Upper lobe of right lung (tissue), 1 donor: ENCODE measurements at places on chromosomes 13 and 19.

DNA sequence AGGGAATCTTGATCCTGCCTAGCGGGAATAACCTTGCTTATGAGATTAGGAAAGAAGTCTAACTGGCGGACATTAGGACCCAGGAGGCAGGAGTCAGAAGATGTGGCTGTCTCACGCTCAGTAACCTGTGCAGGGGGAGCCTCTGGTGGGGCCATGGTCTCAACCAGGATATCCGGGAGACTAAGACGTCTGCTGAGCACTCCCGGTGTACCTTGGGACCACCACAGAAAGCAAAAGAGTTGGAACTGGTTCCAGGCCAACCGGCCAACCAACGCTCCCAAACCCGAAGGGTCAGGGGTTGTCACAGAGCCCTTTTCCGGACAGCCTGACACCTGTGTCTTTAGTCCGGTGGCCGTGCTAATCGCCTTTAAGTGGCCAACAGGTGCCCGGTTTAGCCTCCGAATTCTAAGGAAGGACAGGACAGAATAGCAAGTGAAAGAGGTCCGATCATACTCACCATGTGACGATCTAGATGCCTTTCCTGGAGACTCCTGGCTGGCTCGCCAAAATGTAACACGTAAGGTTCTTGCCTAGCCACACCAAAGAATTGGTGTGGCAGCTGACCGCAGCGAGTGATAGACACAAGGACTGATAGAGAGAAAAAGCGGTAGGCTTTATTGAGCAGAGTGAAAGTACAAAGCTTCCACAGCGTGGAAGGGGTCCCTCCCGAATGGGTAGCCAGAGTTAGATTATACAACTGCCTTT, 103.9 kb upstream of the DIAPH3 start:
- DNase-seq: no peak

- no peak for DNase-seq
Measured at GRCh38 chr13:100565286-100565685, 23.3 kb downstream of the GGACT start.

- no peak for DNase-seq
Measured at GRCh38 chr19:979318-979741, 4.8 kb upstream of the WDR18 start.

- DNase-seq: peak; percentile 85
Measured at GRCh38 chr19:41373993-41374392, 2.3 kb upstream of the TMEM91 start.

- DNase-seq: no peak
Measured at GRCh38 chr13:101149735-101150384, 266.4 kb downstream of the NALCN start.

DNA sequence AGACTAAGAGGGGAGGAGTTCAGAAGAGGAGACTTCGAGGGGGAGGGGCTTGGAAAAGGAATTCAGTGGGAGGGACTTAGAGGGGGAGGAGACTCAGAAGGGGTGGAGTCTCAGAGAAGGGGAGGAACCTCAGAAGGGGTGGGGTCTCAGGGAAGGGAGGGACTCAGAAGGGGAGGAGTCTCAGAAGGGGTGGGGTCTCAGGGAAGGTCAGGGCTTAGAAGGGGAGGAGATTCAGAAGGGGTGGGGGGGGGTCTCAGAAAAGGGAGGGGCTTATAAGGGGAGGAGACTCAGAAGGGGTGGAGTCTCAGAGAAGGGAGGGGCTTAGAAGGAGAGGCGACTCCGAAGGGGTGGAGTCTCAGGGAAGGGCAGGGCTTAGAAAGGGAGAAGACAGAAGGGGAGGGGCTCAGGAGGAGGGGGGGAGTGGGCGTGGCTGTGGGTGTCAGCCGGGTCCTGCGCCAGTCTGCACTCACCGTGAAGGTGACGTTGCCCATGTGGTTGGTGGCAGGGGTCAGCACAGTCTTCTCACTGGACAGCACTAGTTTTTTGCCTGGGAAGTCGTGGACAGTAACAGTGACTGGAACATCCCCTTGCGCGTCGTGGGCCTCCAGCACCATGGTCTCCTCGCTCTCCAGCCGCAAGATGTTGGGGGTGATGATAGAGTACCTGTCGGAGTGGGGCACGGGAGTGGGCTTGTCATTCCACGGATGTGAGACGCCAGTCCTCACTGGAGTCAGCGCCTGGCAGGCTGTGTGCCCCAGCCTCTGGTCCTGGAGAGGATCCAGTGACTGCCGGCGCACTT, 1.5 kb downstream of the C3 start:
- peak; percentile 88 for DNase-seq

- DNase-seq: no peak
Measured at GRCh38 chr13:35179494-35179893, 237.4 kb downstream of the NBEA start.

- no peak for DNase-seq
Measured at GRCh38 chr19:42017040-42017439, 23.0 kb upstream of the ATP1A3 start.

DNA sequence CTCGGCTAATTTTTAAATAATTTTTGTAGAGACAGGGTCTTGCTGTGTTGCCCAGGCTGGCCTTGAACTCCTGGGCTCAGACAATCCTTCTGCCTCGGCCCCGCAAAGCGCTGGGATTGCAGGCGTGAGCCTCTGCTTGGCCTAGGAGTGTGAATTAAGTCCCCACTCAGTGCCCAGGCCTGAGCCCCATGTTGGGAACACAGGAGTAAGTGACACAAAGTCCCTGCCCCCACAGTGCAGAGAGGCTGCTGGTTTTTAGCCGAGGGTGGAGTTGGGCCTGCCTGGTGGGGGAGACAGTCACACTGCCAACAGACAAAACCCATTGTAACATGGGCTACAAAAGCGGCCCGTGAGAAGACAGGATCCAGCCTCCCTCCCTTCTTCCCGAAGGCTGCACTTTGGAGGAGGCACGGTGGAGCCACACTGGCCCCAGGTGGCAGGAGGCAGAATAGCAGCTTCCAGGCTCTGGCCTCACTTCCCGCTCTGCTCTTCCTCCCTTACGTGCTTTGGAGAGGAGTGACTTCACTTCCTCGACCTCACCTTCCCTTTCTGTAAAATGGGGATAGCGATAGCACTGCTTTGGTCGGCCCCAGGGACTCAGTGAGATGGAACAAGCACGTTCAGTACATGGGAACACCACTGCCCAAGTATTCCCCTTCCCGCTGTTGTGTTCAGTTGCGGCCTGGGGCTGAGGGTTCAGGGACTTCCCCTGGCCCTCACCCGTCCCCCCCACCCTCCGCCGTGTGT, 15.2 kb upstream of the EHD2 start:
- DNase-seq: peak; percentile 84

DNA sequence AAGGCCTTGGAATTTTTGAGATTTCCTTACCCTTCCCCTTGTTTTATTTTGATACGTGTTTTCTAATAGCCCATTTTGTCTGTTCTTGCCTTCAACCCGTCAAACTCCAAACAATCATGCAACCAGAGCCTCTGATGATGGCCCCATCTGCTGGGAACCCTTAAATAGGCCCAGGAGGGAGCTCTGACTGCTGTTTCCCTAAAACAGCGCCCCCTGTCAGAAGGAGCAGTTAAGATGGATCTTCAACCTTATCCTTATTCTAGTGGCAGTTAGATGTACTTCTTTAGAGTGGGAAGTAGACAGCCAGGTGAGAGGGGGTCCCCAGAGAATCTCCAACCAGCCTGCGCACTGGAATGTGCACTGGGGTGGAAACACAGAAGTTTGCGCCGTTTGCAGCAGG, 1031.0 kb upstream of the PCDH9 start:
- DNase-seq: no peak

GRCh38 chr13:32001769-32002168, 29.8 kb upstream of the FRY start:
- DNase-seq: no peak

- no peak for DNase-seq
Measured at GRCh38 chr13:46751811-46752635, 44.9 kb downstream of the ESD start.

GRCh38 chr13:93867481-93867880, 612.0 kb downstream of the DCT start:
- DNase-seq: no peak

GRCh38 chr19:12521996-12522395, 29.3 kb downstream of the ZNF564 start:
- DNase-seq: no peak

DNA sequence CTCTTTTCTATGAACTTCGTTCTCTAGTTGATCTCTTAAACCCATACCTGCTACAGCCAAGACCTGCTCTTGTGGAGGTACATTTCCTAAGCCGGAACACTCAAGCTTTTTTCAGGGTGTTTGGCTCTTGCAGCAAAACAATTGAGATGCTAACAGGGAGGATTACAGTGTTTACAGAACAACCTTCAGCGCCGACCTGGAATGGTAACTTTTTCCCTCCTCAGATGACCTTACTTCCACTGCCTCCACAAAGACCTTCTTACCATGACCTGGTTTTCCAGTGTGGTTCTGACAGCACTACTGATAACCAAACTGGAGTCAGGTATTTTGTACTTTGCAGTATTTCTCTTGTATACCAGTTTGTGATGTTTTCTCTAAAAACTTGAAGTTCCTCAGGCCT, 506 bp downstream of the KCNRG start:
- DNase-seq: no peak

DNA sequence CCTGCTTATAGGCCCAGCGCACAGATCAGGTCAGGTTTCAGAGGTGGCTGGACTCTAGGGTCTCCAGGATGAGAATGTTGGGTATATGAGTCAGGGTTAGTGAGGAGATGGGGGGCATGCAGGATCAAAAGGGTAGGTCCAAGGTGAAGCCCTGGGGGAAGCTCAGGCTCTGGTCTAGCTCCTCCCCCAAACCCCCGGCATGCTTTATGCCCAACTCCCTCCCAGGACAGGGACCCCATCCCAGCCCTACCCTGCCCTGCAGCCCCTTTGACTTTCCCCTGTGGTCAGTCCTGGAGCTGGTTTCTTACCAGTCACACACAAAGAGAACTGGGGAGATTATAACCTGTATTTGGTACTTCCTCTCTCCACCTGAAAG, 9.8 kb upstream of the CEACAM18 start:
- no peak for DNase-seq

DNA sequence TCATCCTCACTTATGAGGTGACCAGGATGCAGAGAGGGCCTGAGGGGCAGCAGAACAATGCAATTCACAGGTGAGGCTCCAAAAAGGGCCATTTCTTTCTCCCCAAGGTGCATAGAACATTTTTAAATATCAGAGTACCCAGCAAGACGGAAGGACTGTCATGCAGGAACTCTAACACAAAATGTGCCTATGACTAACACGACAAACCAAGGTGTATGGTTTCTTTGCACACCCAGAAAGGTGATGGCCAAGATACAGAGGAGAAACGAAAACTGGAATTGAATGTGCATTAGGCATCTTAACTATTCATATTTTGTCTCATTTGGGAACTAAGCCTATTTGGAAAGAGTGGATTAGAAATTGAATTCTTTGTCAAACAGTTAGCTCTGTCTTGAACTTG, 29.9 kb downstream of the SHISA2 start:
- DNase-seq: no peak

DNA sequence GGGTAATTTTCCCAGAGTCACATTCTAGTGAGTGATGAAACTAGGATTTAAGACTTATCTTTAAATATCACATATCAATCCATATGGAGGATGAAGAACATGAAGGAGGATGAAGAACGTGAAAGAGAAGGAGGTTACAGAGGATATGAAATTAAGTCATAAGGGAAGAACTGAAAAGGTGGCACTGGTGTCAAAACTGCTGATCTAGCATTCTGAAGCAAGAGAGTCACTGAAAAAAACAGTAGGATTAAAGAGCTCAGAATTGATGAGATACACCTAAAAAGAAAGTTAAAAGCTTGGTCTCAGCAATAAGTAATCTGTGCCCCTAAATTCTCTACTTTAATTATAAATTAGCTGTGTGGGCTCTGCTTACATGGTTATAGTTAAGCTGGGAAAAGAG, 156.5 kb downstream of the KCTD12 start:
- DNase-seq: no peak

GRCh38 chr19:5977222-5977784, 637 bp downstream of the RANBP3 start:
- DNase-seq: no peak

GRCh38 chr19:53597023-53597422, 34.8 kb upstream of the DPRX start:
- DNase-seq: no peak

DNA sequence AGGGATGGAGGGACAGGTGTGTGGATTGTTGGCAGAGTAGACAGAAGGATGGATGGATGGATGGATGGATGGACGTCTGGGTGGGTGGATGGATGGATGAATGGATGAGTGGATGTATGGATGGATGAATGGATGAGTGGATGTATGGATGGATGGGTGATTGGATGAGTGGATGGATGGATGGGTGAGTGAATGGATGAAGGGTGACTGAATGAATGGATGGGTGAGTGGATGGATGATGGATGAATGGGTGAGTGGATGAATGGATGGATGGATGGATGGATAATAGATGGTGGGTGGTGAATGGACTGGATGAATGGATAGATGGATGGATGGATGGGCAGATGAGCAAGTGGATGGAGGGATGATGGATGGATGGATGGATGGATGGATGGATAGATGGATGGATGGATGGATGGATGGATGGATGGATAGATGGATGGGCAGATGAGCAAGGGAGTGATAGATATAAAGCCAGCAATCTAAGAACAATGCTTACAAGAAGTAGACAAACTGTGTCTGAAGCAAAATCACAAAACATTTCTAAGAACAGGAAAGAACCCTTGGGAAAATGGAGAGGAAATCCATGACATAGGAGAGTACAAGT, 65.2 kb downstream of the INSR start:
- no peak for DNase-seq

DNA sequence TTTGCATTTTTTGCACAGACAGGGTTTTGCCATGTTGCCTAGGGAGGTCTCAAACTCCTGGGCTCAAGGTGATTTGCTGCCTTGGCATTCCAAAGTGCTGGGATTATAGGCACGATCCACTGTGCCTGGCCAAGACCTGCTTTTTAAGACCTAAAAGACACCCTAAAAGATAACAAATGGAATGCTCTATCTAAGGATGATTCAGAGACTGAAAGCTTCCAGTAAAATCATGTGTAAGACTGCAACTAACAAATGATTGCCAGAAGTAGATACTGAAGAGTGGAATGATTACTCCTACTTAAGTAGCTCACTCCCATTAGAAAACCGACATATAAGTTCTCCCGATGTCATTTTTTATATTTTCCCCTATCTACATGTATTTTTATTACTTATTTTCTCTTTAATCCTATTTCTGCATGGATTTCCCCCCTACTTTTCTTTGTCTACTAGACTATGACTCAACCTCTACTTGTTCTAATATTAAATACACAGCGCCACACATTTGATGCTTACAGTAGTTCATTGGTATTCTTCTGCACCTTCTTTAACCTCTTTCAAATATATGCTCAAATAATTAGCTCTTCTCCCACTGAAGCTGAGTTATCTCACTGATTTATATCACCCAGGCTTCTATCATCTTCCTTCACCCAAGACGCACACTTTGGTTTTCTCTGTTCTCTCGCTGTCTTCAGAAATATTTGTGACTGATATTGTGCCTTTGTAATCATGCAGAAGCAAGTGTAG, 32.2 kb upstream of the KLF12 start:
- DNase-seq: no peak

- peak; percentile 73 for DNase-seq
Measured at GRCh38 chr13:41457589-41458186, 338 bp downstream of the RGCC start.

GRCh38 chr13:23630349-23631093, 60.3 kb downstream of the TNFRSF19 start:
- no peak for DNase-seq

- no peak for DNase-seq
Measured at GRCh38 chr19:45153339-45154063, 7.3 kb downstream of the NKPD1 start.
